ENCODE measurements at places on chromosomes 11 and 22.

- no peak for DNase-seq
Measured at GRCh38 chr11:37671321-37671720, 1073.3 kb upstream of the RAG2 start.

DNA sequence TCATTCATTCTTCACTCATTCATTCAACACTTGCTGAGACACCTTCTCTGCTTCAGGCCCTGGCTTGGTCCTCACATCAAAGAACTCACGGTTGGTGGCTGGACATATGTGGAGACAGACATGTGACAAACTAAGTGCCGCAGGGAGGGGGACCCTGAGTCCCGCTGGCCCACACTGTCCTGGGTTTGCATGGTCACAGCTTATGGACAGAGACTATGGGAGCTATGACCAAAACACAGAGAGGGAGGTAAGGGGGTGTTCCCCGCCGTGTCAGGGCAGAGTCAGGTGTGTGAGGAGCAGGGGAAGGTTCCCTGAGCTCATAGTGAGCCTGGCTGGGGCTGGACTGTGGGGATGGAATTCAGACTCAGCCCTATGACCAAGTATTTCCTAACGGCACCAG, 123.1 kb downstream of the MPPED1 start:
- DNase-seq, result no peak

GRCh38 chr11:92453055-92453454, 228.4 kb downstream of the FAT3 start:
- DNase-seq, result peak; percentile 70

GRCh38 chr11:128205796-128206195, 381.6 kb downstream of the ETS1 start:
- no peak for DNase-seq

DNA sequence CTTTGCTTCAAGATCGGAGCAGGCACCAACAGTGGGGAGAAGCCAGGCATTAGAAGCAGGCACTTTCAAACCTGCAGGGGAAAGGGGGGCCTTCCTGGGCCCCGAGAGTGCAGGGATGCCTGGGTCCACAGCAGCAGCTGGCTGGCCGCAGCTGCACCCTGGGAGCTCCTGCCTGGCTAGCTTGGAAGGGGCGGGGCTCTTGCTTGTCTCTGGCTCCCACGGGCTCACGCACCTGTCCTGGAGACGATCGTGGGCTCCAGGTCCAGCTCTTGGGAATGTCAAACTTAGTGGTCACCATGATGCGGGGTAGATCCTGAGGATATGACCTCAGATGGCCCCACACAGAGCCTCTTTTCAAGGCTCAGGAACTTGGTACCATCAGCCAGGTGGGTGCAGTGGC, 1673.2 kb downstream of the LRRC4C start:
- no peak for DNase-seq

DNA sequence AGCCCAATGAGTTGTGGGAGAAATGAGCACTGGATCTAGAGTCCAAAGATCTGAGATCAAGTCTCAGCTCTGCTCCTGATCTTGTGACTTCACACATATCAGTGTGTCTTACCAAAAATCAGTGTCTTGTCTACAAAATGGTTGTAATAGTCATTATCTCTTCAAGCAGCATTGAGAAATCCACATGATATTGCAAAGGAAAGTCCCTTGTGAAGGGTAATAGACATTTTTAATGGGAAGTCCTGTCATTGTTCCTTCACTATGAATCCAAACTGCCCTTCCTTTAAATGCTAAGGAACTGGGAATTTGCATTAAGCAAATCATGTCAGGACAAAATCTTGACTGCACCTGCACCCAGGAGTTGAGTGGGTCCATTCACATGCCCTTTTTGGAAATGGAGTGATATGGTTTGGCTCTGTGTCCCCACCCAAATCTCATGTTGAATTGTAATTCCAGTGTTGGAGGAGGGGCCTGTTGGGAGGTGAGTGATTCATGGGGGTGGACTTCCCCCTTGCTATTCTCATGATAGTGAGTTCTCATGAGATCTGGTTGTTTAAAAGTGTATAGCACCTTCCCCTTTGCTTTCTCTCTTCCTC, 51.1 kb downstream of the COMMD9 start:
- DNase-seq, result no peak

- DNase-seq, result no peak
Measured at GRCh38 chr22:47366026-47366767, 603.7 kb downstream of the TBC1D22A start.

GRCh38 chr11:76167590-76167989, 38.7 kb downstream of the WNT11 start:
- DNase-seq, result peak; percentile 49

DNA sequence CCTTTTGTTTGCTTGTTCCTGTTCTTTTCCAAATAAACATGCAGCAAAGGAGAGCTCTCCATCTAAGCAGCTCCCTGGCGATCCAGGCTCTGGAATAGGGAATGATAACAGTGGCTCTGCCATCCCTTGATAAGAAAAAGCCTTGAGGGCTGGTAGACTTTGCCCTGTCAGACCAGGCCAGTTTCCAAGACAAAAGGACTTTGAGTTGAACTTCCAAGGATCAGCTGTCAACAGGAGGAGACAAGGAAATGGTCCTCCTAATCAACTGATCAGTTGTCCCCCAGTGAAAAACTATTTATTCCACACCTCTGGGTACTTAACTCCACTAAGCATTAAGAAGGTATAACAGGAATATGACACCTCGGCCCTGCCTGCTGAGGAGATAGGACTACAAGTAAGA, 127.8 kb downstream of the PARVA start:
- DNase-seq, result no peak

DNA sequence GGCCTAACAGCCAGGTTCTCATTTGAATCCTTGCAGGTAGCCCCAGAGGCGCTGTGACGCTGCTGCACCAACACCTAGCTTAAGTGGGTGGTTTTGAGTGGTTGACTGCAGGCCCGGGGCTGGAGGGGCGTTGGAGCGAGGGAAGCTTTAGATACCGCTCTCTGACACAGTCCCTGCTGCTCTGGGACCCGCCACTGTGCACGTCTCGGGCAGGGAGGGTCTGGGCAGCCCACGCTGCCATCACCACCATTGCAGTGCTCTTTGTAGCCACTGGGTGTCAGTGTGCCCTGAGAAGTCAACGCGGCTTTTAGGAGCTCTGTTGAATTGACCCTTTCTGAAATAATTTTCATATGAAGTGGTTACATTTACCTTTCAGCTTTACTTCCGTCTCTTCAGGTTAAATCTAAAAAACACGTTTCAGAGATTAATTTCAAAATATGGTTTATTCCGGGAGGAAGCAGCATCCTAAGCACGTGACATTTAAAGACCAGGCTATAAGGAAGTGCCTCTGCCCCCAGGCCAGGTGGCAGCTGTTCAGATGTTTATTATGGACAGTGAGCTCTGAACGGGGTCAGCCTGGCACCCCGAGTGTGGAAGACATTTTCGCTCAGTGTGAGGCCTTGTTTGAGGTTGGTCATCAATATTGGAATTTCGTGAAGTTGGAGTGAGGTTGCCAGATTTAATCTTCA, 30.9 kb upstream of the PARVB start:
- DNase-seq, result peak; percentile 86

DNA sequence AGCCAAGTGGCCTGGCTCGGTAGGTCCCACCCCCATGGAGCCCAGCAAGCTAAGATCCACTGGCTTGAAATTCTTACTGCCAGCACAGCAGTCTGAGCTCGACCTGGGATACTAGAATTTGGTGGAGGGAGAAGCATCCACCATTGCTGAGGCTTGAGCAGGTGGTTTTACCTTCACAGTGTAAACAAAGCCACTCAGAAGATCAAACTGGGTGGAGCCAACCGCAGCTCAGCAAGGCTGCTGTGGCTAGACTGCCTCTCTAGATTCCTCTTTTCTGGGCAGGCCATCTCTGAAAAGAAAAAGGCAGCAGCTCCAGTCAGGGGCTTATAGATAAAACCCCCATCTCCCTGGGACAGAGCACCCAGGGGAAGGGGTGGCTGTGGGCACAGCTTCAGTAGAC, 22.3 kb upstream of the OR5B21 start:
- no peak for DNase-seq

DNA sequence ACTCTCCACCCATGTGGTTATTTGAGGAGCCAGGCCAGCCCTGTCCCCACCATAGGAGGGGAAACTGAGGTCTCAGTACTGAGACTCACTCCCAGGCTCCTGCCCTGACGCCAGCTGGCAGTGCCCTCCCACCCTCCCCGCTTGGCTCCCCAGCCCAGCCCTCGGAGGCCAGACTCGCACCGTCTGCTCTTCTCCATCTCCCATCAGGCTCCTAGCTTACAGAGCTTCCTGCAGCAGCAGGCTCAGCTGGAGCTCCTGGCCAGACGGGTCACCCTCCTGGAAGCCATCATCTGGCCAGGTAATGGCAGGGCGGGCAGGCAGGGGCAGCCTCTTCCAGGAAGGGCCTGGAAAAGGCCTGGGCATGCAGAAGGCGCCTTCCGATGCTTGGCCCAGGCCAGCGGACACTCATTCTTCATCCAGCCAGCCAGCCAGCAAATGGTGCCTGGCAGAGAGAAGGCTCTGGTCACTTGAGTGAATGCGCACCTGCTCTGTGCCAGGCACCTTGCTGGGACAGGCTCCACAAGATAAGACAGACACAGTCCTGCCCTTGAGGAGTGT, 12.6 kb downstream of the RHBDD3 start:
- no peak for DNase-seq

DNA sequence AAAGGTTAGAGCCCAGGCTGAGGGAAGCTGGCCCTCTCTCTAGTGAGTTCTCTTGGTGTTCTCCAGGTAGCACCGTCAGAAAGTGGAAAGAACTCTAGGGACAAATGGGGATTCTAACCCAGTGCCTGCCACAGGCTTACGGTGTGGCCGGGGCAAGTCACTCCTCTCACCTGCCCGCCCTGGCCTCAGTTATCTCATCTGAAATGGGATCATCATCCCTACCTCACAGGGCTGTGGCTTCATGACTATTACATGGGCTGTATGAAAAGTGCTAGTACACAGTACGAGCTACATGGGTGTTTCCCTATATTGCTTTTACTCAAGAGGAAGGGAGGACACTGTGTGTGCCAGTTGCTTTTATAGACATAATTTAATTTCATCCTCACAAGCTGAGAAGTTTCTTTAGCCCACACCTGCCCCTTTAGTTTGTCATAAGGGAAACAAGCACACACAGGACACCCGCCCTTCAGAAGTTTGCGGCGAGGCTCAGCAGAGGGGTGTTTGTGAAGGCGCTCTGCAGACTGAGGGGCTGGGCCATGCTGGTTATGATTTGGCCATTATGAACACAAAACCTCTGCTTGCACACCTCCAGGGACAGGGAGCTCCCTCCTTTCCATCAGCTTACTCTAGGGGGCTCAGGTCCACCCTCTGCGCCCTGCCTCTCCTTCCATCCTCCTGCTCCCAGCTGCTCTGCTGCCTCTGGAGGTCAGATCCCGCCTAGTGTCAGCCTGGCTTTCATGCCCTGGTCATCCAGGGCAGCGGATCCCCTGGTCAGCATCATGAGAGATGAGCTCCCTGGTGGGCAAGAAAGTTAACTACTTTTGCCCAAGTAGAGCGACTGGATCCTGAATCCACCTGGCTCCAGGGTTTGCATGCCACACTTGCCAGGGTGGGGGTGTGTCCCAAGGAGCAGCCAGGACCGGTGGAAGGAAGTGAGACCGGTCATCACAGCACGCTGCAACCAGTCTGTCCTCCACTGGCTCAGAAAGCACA, 1.2 kb downstream of the KLHL35 start:
- no peak for DNase-seq

DNA sequence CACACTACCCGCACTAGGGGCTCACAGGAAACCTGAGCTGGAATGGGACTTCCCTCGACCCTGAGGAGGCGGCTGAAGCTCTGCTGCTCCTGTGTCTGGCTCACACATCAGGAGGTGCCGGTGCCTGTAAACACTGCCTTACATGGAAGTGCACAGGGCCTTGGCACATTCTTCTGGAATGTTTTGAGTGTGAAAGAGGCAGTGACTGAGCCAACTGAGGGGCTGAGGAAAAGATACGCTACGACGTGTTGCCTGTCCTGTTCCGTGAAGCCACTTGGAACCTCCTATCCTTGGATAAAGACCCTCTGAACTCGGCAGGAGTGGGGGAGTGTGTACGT, 10.5 kb downstream of the TXN2 start:
- DNase-seq, result no peak

DNA sequence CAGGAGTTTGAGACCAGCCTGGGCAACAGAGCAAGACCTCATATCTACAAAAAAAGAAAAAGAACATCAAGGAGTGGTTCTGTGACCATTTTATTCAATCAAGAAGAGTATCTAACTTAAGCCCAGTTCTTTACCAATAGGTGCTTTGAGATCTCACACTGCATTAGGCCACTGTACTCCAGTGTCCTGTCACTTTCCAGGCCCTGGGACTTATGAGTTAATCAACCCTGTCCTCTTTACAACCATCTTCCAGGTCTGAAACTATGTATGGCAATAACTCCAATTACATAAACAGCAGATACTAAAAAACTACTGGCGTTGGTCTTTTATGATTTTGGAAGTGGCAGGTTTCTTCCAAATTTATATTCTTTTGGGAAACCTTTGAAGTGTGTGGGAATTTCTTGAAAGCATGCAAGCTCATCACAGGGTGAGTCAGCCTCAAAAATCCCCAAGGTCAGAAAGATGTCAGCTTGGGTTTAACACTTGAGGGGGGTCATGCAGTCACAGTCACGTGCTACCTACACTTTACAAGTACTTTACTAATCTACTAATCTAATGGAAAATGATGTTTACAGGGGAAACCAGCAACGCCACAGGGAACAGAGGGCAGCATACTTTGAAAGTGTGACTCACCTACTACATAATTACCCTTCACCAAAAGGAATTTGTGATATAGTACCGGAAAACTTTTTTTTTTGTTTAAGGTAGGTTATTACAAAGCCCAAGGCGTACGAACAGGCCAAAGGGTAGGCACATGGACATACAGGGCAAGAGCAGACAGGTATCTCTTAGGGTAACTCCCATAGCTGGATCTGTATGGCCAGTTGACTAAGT, 15.6 kb downstream of the PISD start:
- peak; percentile 85 for DNase-seq

- DNase-seq, result no peak
Measured at GRCh38 chr22:39808081-39808480, 85.5 kb downstream of the ENTHD1 start.

- no peak for DNase-seq
Measured at GRCh38 chr11:36109850-36110606, 166.2 kb downstream of the LDLRAD3 start.

- peak; percentile 79 for DNase-seq
Measured at GRCh38 chr22:18031695-18032454, 7.5 kb upstream of the MICAL3 start.

DNA sequence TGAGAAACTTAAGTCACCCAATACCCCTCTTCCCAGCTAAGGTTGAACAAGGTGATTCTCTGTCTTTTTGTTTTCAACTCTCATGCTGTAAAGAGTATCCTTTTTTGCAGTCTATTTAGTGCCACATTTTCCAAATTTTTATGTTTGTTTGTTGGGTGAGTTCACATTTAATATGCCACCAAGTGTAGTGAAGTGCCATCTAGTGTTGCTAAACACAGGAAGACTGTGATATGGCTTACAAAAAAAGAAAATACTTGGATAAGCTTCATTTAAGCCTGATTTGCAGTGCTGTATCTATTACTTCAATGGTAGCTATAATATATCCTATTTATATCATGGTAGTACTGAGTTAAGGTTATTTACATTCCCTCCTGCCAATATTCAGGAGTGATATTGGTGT, 319.2 kb upstream of the CHORDC1 start:
- DNase-seq, result no peak

All from GM03348 (cell line).